Glutamatergic neuron (in vitro differentiated cells): ENCODE measurements at places on chromosomes 13 and 19.

- peak; percentile 35 for DNase-seq
Measured at GRCh38 chr19:6590258-6590826, 608 bp downstream of the CD70 start.

- no peak for DNase-seq
Measured at GRCh38 chr19:39122934-39123731, 2.5 kb upstream of the PAK4 start.

DNA sequence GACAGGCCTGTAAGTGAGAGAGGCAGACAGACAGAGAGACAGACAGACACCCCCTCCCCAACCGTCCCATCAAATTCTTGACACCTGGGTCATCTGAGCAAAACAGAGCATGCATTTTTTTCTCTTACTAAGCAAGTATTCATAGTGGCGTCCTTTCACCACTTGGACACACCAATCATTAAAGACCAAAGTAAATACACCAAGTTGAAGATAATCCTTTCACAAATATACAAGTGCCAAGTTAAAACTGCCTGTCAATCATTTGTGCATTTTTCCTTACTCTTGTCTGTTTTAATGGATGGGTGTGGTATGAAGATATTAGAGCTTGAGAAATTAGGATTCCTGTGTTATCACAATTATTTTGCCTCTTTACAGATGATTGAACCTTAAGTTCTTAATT, 337.3 kb downstream of the ATP8A2 start:
- DNase-seq: no peak

DNA sequence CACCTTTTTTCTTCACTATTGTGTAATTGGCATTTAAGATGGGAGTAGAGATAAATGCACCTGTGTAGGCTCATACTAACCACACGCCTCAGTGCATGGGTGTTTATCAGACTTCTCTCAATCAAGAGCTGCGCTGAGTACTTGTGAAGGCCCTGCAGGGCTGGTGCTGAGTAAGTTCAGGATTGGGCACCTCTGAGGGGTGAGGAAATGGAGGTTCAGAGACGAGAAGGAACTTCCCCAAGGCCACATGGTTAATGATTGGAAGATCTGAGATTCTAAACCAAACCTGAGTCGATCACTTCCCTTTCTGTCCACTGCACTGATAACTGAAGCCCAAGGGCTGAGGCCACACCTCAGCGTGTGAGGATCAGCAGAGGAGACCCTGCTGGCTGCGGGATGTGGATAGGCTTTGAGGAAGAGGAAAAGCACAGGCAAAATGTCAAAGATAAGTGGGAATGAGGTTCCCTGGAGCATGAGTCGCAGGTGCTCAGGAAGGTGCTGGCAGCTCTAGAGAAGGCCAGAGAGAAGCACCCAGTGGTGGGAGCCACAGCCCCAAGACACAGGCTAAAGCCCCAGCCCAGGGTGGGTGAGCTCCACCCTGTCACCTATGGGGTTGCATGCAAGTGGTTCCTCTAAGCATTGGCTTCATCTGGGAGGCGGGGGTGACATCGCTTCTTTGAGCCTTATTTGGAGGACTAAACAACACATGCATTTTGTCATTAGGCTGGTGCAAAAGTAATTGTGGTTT, 32.3 kb upstream of the GJB6 start:
- no peak for DNase-seq

- no peak for DNase-seq
Measured at GRCh38 chr13:27130979-27131623, 40.5 kb downstream of the USP12 start.

- no peak for DNase-seq
Measured at GRCh38 chr13:33931397-33932311, 113.7 kb downstream of the RFC3 start.

- no peak for DNase-seq
Measured at GRCh38 chr13:32471187-32471922, 43.4 kb upstream of the N4BP2L1 start.

DNA sequence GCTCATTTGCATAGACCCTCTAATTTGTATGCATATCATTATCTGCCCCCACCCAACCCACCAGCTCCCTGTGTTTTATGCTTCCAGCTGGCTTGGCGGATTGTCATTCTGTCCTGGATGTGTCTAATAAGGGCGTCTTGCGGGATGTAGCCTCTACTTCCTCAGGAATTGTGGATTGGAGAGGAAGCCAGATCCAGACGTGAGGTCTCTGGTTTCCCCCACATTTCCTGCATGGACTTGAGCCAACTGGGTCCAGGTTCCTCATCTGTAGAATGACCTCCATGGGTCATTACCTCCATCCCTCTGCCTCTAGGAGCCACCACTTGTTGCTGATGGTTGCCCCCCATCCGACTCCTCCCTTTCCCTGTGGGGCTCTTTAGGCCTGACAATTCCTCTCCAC, 7.3 kb downstream of the TNFSF14 start:
- no peak for DNase-seq

GRCh38 chr13:79711631-79712030, 230.7 kb downstream of the NDFIP2 start:
- no peak for DNase-seq

DNA sequence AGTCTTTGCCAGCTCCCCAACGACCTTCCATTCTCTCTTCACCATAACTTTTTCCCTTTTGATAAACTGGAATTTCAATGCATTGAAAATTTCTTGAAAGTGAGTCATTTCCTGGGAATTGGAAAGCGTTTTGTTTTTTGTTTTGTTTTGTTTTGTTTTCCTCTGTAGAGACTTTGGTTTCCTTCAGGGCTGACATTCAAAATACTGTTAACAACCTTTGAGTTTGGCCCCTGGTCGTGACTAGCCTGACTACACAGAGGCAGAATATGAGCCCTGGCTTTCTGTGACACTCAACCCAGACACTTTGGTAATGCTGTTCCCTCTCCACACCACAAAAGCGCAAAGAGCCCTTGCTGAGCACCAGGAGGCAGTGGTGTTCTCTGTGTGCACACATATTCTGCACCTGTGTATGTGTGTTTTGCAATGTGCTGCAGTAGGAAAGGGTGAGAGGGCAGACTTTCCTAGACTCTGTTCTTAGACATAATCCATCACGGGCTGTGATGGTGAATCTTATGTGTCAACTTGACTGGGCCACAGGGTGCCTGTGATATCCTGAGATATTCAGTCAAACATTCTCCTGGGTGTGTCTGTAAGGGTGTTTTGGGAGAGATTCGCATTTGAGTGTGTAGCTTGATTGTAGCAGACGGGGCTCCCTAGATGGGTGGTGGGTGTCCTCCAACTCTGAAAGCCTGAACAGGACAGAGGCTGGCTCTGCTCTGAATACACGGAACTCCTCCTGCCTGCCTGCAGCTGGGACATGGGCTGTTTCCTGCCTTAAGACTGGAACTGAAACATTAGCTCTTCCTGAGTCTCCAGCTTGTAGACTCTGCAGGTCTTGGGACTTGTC, 29.5 kb upstream of the ANKRD10 start:
- DNase-seq: peak; percentile 45

DNA sequence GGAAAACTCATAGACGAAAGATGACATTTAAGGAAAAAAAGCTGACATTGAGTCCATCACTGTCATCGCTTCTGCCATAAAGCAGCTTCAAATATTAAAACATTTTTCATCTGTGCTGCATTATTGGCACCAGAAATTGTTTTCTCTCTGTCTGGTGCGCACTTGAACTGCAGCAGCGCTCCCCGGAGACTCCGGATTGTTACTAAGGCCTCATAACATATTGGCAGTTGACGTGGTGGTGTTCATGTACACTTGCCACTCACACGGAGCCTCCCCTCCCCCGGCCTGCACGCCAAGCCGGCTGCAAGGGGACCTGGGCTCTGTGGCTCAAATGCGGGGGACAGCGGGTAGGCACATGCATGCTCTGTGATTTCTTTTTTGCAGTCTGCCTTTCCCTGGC, 203.2 kb downstream of the TSHZ3 start:
- DNase-seq: peak; percentile 65
